ENCODE measurements at places on chromosomes 2 and 18. TPM values are rescaled to one million over a fixed set of nuclear protein-coding genes. Genes with fewer than 3 reads are reported as not detected.

WDR7 gene
- 24.9 TPM for total RNA-seq

DYNAP gene
- not detected for total RNA-seq

ALPI gene
- total RNA-seq = not detected

NOL4 gene
- not detected for total RNA-seq

FBXO15 gene
- 0.35 TPM for total RNA-seq

Data from activated T-helper 17 cell treated with anti-CD3 and anti-CD28 coated beads, Interleukin-2, amount 50 U/mL, for 72 hours (primary cell).